ENCODE measurements at places on chromosomes 2 and 18. TPM values are rescaled to one million over a fixed set of nuclear protein-coding genes. Genes with fewer than 3 reads are reported as not detected.

ZNF532 gene
- total RNA-seq = 4.2 TPM

POMC gene
- 5.8 TPM for total RNA-seq

SLC35F5 gene
- total RNA-seq = 28.7 TPM

ABCG8 gene
- total RNA-seq = not detected

CBLN2 gene
- total RNA-seq = not detected

TCF23 gene
- not detected for total RNA-seq

ATOH8 gene
- total RNA-seq = not detected

MTCL1 gene
- 0.92 TPM for total RNA-seq

Measured in activated CD8-positive, alpha-beta memory T cell treated with anti-CD3 and anti-CD28 coated beads for 36 hours (primary cell).